ENCODE measurements at places on chromosomes 12 and 14. TPM values are rescaled to one million over a fixed set of nuclear protein-coding genes. Genes with fewer than 3 reads are reported as not detected.

The ARL1 gene
- total RNA-seq, result 78.0 TPM

The TRPV4 gene
- not detected for total RNA-seq

The HOXC6 gene
- total RNA-seq, result not detected

The GUCY2C gene
- total RNA-seq, result not detected

The HOMEZ gene
- total RNA-seq, result 12.7 TPM

The CDK4 gene
- 304 TPM for total RNA-seq

The RFX4 gene
- not detected for total RNA-seq

The RPL10L gene
- total RNA-seq, result not detected

DNA sequence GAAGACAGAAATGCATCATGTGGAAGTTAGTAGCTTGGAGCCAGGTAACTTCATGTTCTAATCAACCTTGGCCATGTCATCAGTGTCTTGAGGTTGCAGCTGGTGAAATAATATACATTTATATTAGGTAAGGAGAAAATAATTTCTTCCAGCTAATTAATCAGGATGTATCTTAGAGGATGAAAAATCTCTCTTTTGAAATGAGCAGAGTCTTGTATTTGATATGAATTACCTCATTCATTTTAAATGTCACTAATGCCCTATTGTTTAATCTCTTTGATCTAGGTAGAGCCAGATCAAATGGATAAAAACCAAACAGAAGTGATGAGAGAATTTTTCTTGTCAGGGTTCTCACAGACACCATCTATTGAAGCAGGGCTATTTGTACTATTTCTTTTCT, at the start of gene OR4Q2:
Gene OR4Q2, plus strand, starts transcription at position 301 of the 400 bp plus-strand sequence.
- no peak for DNase-seq

- no peak for DNase-seq
These were observed 375.3 kb upstream of the KITLG start for GRCh38 chr12:88955531-88955930.

GRCh38 chr12:131555866-131556265, 155.0 kb upstream of the SFSWAP start:
- no peak for DNase-seq

GRCh38 chr14:35113308-35113950, 8.4 kb downstream of the PPP2R3C start:
- no peak for DNase-seq

DNA sequence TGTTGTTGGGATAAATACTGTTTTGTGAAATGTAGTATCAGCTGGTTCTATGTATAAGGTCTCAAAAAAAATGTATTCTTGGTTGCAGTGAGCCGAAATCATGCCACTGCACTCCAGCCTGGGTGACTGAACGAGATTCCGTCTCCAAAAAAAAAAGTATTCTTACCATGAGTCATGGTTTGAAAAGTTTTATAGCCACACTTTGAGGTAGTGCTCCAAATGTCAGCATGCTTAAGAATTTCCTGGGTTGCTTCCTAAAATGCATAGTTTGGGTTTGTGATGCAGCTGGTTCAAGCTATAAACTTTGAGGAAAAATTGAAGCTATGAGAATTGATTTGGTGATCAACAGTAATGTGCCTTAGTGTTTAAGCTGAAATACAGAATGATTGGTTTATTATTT, 48.0 kb downstream of the ETNK1 start:
- no peak for DNase-seq

DNA sequence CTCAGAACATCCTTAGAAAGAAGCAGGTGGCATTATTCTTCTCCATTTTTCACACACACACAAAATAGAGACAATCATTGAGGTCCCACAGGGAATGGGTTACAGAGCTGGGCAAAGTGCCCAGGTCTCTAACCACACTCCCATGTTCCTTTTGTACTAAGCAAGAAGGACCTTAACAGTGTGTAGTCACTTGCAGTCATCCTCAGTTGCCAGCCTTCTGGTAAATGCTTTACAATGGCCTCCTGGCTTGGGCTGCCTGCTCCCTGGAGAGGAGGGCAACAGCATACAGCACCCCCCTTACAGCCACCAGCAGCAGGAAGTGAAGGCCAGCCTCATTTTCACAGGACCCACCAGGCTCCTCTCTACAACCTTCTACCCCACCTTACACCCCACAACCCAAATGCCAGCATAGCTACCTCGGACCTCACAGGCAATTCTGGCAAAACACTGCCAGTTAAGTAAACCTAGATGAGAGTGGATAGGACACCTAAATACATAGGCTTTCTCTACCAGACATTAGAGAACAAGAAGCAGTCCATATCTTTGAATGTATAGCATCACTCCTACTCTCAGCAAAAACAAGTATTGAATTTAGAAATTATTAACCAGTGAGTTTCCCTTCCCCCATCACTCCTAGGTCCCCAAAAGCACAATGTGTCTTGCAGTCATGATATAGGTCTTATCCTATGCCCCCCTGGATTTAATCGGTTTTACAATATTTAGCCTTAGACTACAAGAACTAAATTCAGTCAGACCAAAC, 88.1 kb downstream of the PPP2R5E start:
- DNase-seq, result no peak

DNA sequence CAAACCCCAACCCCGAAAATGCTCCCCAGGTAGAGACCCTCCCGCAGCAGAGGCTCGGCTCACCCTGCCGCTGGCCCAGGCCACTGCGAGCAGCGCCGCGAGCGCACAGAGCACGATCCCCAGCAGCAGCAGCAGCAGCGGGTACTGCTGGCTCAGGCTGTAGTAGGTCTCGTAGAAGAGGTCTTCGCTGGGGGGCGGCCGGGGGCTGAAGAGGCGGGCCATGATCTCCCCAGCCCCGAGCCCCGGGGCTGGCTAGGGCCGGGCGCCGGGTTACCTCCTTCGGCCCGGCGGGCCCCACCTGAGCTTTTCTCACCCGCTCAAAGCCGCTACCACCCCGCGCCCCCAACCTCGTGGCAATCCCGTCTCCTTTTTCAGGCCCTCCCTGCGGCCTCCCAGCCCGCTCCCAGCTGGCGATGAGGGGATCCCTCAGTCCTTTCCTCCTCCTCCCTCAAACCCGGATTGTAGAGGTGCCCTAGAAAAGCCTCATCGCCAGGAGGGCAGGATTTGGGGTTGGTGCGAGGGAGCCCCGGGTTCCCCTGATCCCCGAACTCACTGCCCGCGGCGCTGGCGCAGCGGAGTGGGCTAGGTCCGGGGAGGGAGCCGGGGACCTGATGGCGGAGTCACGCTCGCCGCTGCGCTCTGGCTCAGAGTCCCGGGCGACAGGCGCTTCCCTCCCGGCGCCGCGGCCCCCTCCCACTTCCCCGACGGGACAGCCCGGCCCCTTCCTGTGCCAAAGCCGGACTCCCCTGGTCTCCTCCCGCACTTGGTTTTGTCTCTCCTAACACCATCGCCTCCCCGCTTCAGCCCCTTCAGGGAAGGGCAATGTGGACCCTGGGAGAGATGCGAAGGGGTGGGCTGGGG, at the start of gene ADCY4:
Gene ADCY4, minus strand, starts transcription at position 641 of the 861 bp plus-strand sequence. Its CDS starts 419 bp downstream, at position 222.
- DNase-seq, result no peak

GRCh38 chr12:69689638-69690037, 9.5 kb downstream of the BEST3 start:
- DNase-seq, result no peak

DNA sequence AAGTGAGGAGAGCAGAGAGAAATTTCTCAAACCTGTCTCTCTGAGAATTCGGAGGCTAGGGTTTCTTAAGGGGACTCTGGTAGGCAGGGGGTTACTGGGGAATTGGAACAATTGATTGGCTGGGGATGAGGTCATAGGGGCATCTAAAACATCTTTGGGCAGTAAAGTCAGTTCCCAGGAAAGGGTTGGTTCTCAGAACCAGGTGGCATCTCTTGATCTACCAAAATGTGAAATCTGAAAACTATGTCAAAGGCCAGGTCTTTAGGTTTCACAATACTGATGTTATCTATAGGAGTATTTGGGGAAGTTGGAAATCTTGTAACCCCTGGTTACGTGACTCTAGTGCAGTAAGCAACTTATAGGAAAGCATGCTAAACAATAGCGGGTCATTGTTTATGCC, 6.9 kb downstream of the C12orf75 start:
- no peak for DNase-seq

DNA sequence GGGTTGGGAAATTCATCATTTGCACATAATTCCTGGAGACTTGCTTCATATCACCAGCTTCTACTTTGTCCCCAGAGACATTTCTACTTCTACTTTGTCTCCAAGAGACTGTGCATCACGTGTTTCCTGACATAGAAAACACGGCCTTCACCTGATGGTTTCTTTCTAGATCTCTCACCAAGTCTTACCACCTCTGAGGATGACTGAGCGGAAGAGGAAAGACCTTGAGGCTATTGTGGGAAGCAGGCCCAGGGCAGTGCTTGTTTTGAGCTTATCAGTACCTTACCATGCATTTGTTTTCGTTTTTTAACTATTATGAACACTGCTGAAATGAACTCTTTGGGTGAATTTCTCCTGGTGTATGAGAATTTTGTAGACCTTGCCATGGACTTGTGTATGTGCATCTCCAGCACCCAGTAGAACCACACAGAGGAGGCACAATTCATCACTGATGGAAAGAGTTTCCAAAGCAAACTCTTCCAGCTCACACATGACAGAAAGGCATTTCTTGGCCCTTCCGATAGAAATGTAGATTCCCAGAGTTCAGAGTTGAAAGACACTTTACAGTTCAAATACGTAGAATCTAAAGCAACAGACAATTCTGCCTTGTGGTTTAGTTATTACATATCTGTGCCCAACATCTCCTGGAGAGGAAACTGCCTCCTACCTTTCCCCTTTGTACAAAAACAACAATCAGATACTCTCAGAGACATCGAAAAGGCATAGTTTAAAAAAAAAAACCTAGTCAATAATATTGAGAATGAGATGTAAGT, 434.7 kb downstream of the FUT8 start:
- DNase-seq, result peak; percentile 68

GRCh38 chr12:12985817-12986408, 14.2 kb downstream of the HEBP1 start:
- DNase-seq, result peak; percentile 6

DNA sequence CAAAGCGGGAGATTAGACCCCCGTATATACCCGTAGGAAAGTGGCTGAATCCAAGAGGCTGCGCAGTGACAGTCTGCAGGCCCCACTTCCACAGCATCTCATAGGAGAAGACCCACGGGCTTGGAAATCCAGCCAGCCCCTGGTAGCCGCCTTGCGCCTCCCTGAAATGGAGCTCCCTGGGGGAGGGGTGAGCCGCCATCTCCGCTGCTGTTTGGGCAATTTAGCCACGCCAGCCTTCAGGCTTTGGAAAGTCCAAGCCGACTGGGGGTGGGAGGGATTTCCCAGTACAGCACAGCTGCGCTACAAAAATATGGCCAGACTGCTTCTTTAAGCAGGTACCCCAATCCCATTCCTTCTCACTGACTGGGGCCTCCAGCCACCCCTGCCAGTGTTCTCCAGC, 53.4 kb downstream of the CAND1 start:
- no peak for DNase-seq

DNA sequence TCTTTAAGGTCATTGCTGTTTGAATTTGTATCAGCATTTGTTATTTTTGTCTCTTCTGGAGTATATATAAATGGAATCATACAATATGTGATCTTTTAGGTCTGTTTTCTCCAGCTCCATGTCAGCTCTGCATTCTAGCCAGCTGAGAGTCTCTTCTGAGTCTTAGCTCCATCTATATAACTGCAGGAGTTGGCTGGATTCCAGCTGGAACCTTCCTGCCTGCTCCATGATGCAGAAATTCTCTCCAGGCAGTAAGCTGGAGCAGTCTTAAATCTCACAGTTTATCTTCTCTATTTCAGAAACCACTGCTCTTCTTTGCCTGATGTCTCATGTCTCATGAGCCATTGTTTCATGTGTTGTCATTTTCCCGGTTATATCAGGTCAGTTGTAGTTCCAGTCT, 827.6 kb downstream of the NRXN3 start:
- DNase-seq, result no peak

DNA sequence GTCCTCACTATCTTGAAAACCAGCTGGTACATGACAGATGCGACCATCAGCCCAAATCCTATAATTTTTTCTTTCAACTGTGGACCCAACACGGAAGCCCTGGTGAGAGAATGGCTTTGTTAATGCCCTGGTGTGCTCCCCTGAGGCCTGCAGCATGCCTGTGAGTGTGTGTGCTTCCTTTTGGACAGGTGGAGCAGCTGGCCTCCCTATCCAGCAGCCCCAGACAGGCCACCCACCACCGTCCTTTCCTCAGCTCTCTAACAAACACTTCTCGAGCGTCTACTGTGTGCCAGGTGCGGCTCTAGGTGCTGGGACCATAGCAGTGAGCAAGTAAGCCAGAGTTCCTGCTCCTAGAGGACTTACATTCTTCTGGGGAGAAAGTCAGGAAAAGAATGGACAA, 78.9 kb upstream of the GZMB start:
- DNase-seq, result no peak

DNA sequence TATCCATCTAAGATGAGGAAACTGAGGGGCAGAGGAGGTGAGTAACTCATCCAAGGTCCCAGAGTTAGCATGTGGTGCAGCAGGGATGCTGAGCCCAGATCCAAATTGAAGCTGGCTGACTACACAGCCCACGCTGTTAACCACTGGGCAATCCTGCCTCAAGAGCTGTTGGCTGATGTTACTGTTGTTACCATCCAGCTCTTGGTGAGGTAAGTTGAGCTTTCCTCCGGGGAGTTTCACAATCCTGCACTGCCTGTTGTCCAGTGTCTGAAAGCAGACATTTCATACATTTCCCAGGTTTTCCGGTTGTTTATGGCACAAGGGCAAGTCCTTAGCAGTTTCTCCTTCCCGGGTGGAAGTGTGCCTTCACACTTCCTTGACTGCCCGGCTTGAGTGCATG, 14.5 kb downstream of the CYP46A1 start:
- no peak for DNase-seq

DNA sequence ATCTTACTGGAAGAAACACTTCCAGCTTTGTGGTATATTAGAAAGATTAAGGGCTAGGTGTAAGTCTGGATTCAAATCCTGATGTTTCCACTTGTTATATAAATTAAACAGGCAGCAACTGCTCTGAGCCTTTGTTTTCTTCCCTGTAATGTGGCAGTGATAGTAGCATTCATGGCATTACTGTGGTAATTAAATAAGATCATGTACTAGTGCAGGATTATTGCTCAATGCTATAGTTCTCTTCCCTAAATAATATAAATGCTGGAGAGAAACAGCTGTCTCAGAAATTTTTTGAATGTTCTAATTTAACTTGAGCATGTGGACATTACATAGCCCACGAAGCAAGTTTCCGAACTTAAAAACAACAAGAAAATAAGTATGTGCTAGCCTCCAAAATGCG, 5.4 kb downstream of the TMEM117 start:
- no peak for DNase-seq

DNA sequence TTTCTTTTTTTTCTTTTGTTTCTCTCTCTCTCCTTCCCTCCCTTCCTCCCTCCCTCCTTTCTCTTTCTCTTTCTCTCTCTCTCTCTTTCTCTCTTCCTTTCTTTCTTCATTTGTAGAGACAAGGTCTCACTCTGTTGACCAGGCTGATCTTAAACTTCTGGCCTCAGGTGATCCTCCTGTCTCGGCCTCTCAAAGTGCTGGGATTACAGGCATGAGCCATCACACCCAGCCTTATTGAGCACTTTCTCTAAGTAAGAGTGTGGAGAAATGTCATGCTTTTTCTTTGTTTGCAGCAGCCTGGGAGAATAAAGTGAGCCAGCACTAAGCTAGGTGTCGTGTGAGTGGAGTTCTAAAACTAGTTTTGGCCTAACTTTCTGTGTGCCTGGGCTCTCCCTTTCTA, 74.0 kb downstream of the TTC7B start:
- no peak for DNase-seq

GRCh38 chr12:7756993-7757392, 8.0 kb upstream of the NANOGNB start:
- no peak for DNase-seq

GRCh38 chr12:113461666-113462065, 10.0 kb downstream of the LHX5 start:
- no peak for DNase-seq

- no peak for DNase-seq
These were observed 19.8 kb upstream of the CHFR start for GRCh38 chr12:132907216-132907615.

- no peak for DNase-seq
These were observed 2.6 kb downstream of the MLEC start for GRCh38 chr12:120689397-120690082.
